ENCODE measurements at places on chromosomes 2 and 18.

GRCh38 chr18:57621246-57621604, 411 bp downstream of the NARS1 start:
- DNase-seq: peak; percentile 44

DNA sequence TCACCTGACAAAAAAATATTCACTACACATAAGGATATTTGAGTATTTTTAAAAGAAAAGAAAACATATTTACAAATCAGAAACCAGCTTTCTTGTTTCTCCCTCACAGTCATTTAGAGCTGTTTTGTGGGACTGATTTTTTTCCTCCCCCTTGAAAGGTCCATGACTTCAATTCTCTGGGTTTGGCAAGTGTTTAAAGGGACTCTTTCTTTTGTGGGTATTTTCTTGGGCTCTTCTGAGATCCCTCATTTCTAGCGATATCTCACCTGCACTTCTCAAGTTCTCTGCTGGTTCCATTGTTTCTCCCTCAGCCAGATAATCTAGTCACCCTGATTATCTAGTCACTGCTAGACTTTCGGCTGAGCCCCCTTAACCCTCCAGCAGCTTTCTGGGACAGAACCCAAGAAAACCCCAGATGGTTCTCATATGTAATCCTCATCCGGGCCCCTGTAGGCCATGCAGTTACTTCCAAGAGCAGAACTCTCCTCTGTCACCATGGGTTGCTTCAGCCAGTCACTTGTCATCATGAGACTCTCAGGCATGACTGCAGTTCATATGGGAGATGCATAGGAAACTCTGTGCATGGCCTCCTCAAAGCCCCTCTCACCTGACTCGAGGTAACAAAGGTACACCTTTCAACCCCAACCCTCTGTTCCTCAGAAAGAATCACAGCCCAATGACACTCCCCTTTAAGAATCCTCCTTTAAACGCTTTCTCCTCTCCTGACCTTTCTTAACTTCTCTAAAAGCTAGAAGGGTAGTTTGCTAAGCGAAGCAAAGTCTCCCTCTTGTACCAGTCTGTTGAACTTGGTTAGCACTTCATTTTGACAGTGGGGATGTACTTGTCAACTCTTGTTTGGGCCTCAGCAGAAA, 36.7 kb upstream of the ITGA4 start:
- DNase-seq: no peak

- no peak for DNase-seq
Observed at GRCh38 chr18:42082415-42083234, 127.6 kb downstream of the PIK3C3 start.

DNA sequence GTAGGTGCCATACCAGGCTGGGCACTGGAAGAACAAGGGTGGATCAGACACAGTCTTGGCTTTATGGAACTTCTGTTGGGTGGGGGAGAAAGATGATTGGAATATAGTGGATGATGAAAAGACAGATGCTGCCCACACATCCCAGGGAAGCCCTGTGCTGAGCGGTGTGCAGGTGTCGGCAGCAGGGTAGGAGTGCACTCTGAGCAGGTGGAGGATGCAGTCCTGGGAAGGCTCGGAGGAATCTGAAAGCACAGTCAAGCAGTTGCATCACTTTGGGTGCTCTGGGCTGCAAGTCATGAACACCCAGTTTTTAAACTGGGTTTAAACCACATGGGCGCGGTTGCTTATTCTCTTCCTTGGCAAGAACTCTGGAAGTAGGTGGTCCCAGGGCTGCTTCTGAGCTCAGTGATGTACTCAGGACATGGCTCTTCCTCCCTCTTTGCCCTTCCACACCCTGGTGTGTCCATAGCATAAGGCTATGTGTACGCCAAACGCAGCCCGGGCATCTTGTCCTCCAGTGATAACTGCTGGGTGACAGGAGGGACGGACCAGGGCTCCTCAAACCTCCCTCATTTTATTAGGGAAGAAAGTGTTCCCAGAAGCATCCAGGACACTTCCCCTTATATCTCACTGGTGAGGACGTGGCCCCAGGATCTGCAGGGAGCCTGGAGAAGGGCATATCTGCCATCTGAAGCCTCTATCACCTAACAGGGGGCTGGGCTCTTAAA, 84.0 kb downstream of the SH3RF3 start:
- no peak for DNase-seq

- no peak for DNase-seq
Observed at GRCh38 chr2:42135381-42136312, 33.5 kb upstream of the EML4 start.

DNA sequence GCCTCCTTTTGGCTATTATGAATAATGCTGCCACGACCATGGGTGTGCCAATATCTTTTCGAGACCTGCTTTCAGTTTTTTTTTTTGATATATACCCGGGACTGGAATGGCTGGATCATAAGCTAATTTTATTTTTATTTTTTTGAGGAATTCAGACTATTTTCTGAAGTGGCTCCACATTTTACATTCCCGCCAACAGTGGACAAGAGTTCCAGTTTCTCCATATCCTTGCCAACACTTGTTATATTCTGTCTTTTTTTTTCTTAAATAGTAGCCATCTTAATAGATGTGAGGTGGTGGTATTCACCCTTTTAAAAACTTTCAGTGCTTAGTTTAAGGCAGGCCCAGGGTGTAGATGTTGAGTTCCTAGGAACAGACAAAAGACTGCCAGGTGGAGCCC, 11.8 kb downstream of the LPIN1 start:
- no peak for DNase-seq

DNA sequence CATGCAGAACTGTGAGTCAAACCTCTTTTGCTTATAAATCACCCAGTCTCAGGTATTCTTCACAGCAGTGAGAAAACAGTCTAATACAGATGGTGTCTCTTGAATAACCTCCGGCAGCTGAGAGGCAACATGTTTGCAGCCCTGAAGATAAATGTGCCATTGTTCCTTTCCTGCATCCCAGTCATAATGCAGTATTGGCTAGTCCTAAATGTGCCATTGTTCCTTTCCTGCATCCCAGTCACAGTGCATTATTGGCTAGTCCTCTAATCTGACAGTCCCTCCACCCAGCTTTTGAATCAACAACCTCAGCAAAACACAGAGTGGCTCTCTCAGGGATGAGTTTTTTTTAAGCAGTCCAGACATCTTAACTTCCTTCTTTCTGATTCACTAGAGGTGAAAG, 550.7 kb downstream of the RIT2 start:
- DNase-seq: no peak

DNA sequence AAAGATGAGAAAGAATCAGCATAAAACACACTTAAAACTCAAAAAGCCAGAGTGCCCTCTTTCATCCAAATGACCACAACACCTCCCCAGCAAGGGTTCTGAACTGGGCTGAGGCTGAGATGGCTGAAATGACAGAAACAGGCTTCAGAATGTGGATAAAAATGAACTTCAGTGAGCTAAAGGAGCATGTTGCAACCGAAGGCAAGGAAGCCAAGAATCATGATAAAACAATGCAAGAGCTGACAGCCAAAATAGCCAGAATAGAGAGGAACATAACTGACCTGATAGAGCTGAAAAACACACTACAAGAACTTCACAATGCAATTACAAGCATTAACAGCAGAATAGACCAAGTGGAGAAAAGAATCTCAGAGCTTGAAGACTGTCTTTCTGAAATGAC, 12.2 kb upstream of the PSMA8 start:
- DNase-seq: no peak

GRCh38 chr2:20566331-20566730, 84.6 kb downstream of the HS1BP3 start:
- no peak for DNase-seq

DNA sequence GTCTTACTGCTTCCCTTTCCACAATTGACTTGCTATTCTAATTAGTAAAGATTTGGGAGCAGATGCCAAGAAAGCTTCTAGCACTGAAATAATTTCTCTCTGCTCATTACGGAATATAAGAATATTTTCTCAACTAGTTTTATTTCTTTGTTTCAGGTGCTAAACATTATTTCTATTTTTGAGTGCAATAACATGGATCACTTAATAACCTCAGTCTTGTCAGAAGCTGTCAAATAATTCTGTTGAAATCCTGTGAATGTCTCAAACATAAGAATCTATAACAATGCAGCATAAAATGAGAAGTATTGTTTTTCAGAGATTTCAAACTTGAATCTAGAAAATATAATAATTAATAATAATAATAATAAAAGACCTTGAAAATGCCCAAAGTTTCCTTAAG, 1221.0 kb downstream of the DSC3 start:
- DNase-seq: no peak

GRCh38 chr2:36088716-36089328, 266.8 kb upstream of the CRIM1 start:
- DNase-seq: no peak

GRCh38 chr2:189834059-189834458, 49.8 kb downstream of the PMS1 start:
- DNase-seq: no peak

GRCh38 chr18:21363348-21363747, 121.3 kb downstream of the GREB1L start:
- DNase-seq: no peak

- DNase-seq: no peak
Observed at GRCh38 chr2:158795195-158795924, at the start of gene DAPL1. TSS of gene DAPL1 (plus strand) at chr2:158795317. CDS start at chr2:158795373, 56 bp downstream.

GRCh38 chr18:46431522-46432171, 225.4 kb downstream of the LOXHD1 start:
- DNase-seq: no peak

- no peak for DNase-seq
Observed at GRCh38 chr2:196334710-196335109, 163.3 kb upstream of the STK17B start.

- DNase-seq: no peak
Observed at GRCh38 chr2:157363612-157364101, 38.0 kb upstream of the ERMN start.

DNA sequence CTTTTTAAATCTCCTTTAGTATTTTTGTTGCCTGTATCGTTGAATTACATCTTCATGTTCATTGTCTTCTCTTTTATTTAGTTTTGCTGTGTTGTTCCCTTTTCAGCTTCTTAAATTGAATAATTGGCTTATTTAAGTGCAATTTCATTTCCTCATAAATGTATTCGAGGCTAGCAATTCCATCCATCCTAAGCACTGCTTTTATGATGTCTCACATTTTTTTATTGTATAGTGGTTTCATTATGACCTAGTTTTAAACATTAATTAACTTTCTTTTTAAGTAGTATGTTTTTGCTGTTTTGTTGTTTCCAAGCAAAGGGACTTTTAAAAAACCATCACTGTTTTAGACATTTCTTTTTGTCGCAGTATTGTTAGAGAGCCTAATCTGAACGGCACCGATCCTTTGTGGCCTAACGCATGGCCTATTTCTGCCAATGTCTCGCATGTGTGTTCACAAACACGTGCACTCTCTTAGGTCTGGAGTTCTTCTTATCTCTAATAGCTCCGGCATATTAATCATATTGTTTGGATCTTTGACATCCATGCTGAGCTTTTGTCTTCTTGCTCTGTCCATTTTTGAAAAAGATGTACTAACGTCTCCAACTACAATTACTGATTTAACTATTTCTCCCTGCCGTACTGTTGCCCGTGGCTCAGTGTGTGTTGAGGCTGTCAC, 59.6 kb upstream of the ZNF516 start:
- no peak for DNase-seq

DNA sequence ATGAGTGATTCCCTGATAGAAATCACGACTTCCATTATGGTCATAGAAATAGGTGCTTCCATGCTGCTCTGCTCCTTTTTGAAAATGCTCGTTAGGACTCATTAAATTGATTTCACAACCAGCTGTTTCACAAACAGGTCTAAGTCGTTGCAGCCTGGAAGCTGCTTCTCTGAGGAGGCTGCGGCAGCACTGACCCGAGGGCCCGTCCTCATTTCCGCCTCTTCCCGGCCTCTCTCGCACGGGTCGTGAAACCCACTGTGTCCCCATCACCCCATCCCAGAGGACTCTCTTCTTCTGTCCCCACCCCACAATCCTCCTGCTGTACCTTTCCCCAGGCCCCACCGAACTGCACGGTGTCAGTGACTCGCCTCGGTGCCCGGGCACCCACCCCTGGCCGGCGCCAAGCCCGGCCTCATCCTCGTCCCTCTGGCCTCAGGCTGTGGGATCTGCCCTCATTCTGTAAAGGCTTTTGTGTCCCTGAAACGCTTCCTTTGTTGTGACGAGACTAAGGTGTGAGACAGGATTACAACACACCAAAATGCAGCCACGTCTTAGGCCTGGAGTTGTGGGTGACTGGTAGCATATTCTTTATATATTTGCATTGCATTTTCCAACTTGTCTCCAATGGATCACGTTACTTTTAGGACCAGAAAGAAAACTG, 112.7 kb upstream of the CTDP1 start:
- DNase-seq: no peak

Measured in GM10248 (cell line).